ENCODE measurements at places on chromosomes 2 and 18.

DNA sequence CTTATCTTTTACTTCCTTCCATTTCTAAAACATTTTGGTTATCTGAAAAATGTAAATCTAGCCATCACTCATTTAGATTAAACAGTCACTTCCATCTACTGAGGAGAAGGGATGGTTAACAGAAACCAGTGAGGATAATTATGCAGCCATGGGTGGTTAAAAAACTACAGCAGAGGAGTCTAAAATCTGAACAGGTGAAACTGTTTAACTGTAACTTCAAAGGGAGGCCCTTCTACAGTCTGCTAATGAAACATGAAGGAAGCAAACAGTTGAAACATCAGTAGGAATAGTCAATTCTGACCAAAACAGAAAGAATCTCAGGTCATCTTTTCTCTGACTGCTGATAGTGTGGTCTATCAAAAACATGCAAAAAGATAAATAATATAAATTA is 71.0 kb downstream of the DTNB start:
- no peak for DNase-seq

DNA sequence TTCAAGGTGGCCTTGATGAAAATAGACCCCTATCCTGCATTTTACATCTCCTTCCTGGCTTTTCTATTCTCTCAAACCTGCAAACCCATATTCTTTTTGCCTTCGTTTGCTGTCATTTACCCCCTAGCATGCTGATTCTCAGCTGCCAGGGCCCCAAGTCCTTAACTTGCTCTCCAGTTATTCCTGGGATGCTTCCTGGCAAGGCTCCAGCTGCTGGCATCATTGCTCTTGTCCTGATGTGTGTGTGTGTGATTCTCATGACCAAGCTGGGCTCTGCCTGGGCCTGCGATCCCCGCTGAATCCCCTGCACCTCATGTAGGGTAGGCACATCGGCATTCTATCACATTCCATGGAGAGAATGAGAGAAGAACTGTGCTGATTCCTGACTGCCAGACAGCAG is 11.9 kb downstream of the NPAS2 start:
- no peak for DNase-seq

DNA sequence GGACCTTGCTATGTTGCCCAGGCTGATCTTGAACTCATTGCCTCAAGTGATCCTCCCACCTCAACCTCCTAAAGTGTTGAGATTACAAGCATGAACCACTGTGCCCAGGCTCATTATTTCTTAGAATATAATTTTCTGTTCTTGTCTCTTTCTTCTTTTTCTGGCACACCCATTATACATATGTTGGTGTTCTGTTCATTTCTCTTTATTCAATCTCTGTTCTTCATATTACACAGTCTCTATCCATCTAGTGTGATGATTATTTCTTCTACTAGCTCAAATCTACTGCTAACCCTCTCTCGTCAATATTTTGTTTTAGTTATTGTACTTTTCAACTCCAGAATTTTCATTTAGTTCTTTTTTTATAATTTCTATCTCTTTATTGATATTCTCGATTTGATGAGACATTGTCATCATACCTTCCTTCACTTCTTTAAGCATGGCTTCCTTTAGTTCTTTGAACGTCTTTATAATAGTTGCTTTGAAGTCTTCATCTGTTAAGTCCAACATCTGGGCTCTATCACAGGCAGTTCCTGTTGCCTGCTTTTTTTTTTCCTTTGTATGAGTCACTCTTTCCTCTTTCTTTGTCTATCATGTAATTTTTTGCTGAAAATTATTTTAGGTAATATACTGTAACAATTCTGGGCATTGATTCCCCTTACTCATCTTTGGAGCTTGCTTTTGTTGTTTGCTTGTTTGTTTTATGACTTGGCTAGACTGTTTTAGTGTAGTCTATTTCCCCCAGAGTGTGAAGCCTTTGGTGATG is 196.4 kb upstream of the NABP1 start:
- DNase-seq, result no peak

GRCh38 chr2:198913394-198914152 is 544.2 kb downstream of the SATB2 start:
- peak; percentile 13 for DNase-seq

DNA sequence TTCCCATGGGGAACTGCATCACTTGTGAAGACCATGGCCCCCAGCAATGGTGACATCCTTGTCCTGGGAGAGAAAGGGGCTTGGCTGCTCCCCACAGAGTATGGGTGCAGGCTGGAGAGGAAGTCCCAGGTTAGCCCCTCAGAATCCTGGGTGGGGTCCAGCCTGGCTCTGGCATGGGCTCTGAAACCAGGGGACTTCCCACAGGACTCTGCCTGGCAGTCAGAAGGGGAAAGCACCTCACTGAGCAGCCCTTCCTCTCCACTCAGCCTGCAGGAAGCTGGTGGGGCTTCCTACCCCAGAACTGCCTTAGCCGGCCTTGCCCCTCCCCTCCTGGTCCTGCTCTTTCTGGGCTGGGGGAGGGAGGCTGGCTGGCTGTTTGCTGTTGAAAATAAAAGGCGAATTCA is 3.7 kb downstream of the NEURL3 start:
- no peak for DNase-seq

DNA sequence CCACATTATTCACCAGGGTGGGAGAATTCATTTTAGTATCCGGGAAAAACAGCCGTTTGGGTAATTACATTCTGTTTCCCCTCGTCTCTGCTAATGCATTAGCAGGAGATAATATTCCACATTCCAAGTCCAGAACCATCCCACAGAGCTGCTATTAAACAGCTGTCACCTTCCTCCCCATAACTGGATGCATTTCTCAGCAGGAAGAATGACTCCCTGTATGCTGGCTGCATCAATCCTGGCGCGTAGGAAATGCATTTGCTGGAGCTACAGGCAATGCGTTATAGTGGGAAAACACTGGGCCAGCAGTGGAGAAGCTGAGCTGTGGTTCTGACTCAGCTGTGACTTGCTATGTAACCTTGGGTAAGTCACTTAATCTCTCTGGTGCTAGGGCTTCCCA is 246.0 kb downstream of the CLIP4 start:
- no peak for DNase-seq

GRCh38 chr2:32478889-32479620 is 122.2 kb downstream of the BIRC6 start:
- no peak for DNase-seq

Data from germinal center (tissue), 1 donor.